ENCODE measurements at places on chromosomes 13 and 19.

- no peak for DNase-seq
Measured at GRCh38 chr19:38692458-38693379, 45.3 kb downstream of the ACTN4 start.

- peak; percentile 67 for DNase-seq
Measured at GRCh38 chr13:21637296-21637695, 33.3 kb upstream of the MICU2 start.

GRCh38 chr19:30898353-30899103 is 450.7 kb downstream of the TSHZ3 start:
- DNase-seq, result no peak

- no peak for DNase-seq
Measured at GRCh38 chr13:95426631-95427030, 125.4 kb upstream of the ABCC4 start.

GRCh38 chr13:71417205-71417604 is 449.8 kb downstream of the DACH1 start:
- no peak for DNase-seq

All from GDM1 (cell line).